ENCODE measurements at places on chromosomes 13 and 19. TPM values are rescaled to one million over a fixed set of nuclear protein-coding genes. Genes with fewer than 3 reads are reported as not detected.

Gene BRCA2
- 49.0 TPM for total RNA-seq

Gene KIR3DL1
- not detected for total RNA-seq

Gene LRRC63
- total RNA-seq, result 0.67 TPM

Gene MBD3L2
- total RNA-seq, result not detected

Gene CEACAM4
- not detected for total RNA-seq

Gene ZNF493
- total RNA-seq, result 11.9 TPM

Gene MYBPC2
- 0.30 TPM for total RNA-seq

Gene FBN3
- total RNA-seq, result not detected

Gene FUT3
- total RNA-seq, result not detected

Gene CPT1C
- 1.1 TPM for total RNA-seq

Gene SELENOV
- total RNA-seq, result not detected

Gene FAM216B
- total RNA-seq, result not detected

Gene PPM1N
- 2.8 TPM for total RNA-seq

Gene MATK
- total RNA-seq, result 24.3 TPM

Gene ZNF790
- total RNA-seq, result 7.1 TPM

Gene LYL1
- total RNA-seq, result 2.5 TPM

Gene ONECUT3
- total RNA-seq, result not detected

Gene CLEC17A
- total RNA-seq, result 2.5 TPM

Gene RASGRP4
- total RNA-seq, result 5.6 TPM

Gene OR7A5
- not detected for total RNA-seq

Gene PRSS57
- not detected for total RNA-seq

Gene LHB
- 0.39 TPM for total RNA-seq

Gene KLK3
- total RNA-seq, result not detected

Gene TNNT1
- total RNA-seq, result 0.50 TPM
